Stimulated activated CD8-positive, alpha-beta memory T cell treated with anti-CD3 and anti-CD28 coated beads, Interleukin-7, amount 100 ng/mL, for 4 hours (primary cell): ENCODE measurements at places on chromosomes 12 and 14.

GRCh38 chr12:85266356-85266755 lies 13.7 kb upstream of the ALX1 start:
- no peak for DNase-seq

DNA sequence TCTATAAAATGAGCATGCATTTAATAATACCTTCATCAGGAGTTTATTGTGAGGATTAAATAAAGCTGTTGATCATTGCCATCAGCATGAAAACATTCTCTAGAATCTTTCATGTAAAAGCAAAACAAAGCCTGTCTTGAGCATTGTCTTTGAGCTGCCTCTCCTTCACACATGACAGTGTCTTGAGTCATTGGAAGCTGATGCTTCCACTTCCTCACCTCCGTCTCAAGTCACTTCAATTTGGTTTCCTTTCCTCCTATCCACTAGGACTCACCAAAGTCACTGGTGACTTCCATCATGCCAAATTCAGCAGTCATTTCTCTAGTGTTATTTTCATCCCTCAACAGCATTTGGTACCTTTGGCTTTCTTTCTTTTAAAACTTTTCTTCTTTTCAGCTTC lies 31.6 kb upstream of the MYBPC1 start:
- no peak for DNase-seq

- no peak for DNase-seq
These were observed 60.8 kb downstream of the TMCC3 start for GRCh38 chr12:94589591-94590001.

DNA sequence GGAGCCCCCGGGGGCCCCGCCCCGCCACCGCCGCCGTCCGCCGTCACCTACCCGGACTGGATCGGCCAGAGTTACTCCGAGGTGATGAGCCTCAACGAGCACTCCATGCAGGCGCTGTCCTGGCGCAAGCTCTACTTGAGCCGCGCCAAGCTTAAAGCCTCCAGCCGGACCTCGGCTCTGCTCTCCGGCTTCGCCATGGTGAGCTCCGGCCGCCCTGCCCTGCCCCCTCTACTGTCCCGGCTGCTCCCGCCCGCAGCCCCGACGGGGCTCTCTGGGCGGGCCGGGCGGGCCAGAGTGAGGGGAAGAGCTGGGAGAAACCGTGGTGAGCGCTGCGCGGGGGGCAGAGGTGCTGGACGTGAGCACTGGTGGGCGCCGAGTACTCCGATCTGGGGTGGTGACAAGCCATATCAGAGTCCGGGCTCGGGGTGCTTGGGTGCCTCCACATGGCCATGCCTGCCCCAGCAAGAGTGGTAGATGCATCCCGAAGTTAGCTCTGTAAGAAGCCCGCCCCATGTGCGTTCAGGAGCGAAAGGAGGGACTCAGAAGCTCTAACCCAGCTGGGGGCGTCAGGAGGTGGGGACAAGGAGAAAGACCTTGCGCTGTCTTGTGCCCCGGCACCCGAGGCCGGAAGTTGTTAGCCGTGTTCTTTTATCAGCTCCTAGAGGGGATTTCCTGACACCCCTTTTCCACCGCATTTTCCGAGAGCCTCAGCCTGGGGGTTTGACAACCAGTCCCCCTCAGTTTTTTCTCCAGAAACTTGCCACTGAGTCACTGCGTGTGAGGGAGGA lies 717 bp downstream of the ORAI1 start:
- DNase-seq: peak; percentile 92

DNA sequence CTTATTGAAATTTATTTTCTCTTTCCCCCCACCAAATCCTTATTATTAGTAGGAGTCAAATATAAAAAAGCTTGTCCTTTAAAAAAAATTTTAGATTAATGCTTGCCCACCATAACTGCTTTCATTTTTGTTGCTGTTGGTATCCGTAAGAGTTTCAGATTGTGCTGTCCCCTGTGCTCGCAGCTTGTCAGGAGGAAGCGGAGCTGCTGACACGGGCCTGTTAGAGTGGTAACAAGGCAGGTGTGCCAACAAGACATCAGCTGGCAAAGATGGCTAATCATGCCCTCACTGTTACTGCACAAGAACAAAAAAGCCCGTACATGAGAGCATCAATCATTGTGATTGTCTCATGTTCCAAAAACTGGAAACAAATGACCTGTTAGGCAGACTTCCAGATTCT lies 148.4 kb downstream of the ALG10B start:
- no peak for DNase-seq

DNA sequence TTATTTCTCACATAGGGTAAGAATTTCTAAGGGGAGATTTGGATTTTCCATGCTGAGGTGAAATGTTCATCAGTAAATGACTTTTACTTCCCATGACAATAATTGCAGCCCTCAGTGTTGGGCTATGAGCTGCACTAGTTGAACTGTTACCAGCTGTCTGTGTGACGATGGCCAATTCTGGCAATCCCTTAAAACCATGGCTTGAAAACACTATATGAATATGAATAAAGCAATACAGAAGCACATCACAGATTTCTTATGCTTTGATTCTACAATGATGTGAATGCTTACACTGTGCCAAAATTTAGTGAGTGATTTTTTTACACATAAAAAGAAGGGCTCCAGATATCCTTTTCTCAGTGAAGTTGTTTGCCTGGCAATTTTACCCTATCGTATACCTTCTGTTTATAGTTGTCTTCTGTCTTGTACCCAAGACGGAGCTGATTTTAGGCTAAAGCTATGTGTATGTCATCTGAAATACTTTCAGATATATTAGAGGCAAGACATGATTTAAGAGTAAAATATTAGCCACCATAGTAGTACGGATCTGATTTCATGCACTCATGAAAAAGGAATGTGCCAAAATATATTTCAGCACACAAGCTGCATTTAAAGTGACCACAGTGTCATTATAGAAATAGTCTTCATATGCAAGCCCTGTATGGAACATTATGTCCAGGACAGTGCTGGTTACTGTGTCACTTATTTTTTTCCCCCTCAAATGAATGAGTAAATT lies 52.0 kb downstream of the SLC38A4 start:
- no peak for DNase-seq

- DNase-seq: no peak
These were observed 168.0 kb downstream of the RAD51B start for GRCh38 chr14:67987606-67988005.

- no peak for DNase-seq
These were observed 420 bp upstream of the OTUB2 start for GRCh38 chr14:94025720-94026119.

GRCh38 chr14:88554457-88555286 lies at the start of gene PTPN21:
Gene PTPN21 (minus strand): TSS chr14:88555007. CDS start chr14:88550417, 4,590 bp downstream.
- DNase-seq: no peak

DNA sequence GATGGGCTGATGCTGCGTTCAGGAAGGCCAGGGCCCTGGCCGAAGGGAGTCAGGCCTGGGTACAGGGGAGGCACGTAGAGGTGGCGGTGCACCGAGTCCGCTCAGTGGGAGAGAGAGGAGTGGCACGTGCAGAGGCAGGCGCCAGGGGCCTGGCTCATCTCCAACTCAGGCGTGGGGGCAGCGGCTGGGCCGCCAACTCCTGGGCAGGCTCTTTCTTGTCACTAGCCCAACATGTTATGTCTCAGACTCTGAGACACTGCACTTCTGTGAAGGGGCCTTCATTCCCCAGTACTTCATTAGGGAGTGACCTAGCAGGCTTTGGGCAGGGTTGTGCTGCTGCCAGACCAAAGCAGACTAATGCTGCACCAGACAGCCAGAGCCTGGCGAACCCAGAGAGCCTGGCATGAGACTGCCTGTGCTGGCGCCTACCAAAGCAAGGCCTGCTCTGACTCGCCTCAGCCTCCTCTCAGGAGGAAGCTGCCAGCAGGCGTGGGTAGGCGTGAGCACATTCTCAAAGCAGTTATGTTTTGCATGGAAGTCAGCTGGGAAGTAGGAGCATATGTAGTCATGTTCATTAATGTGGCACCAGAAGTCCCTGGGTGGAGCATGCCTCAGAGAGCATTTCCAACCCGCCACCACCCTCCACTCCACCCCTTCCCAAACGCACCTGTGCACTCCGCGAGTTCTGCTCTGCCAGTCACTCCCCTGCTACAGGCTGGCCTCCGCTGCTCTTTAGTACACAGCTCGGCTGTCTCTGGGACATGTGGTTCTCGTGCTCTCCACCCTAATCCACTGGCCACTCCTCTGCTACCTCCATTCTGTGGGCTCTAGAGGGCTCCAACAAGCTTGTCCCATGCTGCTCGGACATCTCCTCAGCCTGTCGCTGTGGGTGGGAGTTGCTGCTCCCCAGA lies 9.7 kb downstream of the CKB start:
- DNase-seq: no peak

DNA sequence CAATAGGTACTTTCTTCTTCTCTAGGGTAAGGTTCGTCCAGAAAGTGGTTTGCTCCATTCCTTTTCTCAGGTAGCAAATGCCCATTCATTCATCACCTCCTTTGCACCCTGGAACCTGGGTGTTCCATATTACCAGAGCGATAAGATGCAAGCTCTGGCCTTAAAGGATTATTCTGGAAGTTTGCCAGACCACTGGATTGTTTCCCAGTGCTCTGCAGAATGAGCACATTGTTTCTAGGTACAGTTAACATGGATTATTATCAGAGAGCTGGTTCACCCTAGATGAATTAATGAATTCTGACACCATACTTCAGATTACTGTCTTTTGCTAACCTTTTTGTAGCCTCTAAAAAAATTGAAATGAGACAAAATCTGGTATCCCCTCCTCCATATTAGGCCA lies 170.9 kb upstream of the BMP4 start:
- DNase-seq: no peak

DNA sequence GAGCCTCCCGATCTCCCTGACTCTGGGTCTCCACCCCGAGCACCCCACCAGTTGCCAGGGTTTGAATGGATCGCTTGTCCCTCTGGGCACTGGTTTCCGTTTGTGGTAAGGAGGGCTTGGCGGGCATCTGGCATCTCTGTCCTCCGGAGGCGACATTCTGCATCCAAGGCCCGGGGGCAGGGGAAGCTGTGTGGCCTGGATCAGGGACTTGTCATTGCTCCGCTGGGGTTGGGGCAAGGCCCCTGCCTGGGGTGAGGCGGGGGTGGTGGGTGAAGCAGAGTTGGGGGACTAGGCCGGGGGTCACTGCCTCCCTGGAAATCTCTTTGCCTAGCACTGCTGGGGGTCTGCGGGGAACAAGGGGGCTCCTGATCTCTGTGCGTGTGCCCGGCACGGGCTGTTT lies 30.2 kb downstream of the KIF26A start:
- DNase-seq: no peak

GRCh38 chr12:80230068-80230467 lies 130.7 kb downstream of the OTOGL start:
- no peak for DNase-seq

GRCh38 chr14:52950410-52950897 lies 396 bp downstream of the FERMT2 start:
- DNase-seq: peak; percentile 7

GRCh38 chr12:4564818-4565217 lies 2.8 kb downstream of the DYRK4 start:
- no peak for DNase-seq

- no peak for DNase-seq
These were observed 45.7 kb upstream of the APPL2 start for GRCh38 chr12:105281694-105282049.

DNA sequence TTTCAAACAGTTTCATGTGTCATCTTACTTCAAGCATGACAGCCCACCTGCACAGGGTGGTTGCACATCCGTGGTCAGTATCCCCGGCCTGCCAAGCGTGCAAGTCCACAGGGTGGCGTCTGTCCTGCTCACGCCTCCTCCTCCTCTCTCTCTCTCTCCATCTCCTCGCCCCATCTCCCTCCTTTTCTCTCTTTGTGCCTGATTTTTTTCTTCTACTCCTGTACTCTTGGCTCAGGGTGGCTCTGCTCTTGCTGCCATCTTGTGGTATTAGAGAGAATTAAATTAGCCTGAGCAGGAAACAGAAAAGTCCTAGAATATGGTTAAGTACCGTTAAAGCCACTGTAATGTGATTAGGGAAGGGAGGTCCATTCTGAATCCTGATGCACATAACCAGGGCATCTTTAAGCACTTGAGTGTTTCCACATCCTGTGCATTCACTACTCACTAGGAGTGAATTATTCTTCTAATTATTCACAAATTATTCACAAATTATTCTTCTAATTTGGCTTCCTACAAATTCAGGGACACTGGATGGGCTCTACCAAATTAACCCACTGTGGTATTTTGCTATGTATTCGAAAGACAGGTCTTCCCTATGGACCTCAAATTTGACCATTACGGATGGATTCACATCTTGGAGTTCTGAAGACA lies 25.5 kb upstream of the DTX1 start:
- DNase-seq: no peak

DNA sequence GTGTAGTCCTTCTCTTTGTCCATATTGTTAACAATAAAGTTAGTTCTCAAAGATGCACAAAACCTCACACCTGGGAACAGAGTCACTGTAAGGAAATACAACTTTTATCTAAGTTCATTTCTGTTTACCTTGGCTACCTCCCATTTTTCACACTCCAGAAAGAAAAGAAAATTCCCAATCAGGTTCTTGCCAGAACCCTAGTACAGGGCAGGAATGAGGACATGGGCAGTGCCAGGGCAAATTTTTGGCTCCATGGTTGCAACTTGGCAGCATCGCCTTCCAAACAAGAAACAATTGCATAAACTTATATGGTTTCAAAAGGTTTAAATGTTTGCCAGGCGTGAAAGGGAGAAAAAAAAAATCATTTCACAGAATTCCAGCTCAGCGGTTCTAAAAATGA lies 296.3 kb upstream of the PRKD1 start:
- no peak for DNase-seq

DNA sequence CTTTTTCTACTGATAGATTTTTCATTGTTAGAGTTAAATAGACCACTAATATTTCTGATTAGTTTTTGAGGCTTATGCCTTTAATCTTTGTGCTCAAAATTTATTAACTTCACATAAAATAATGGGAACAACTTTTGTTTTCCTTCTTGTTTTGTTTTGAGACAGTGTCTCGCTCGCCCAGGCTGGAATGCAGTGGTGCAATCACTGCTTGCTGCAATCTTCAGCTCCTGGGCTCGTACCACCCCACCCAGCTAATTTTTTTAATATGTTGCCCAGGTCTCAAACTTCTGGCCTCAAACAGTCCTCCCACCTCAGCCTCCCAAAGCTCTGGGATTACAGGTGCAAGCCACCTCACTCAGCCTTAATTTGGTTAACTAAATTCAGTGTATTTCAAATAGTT lies 16.8 kb downstream of the SCFD1 start:
- DNase-seq: no peak

GRCh38 chr12:91274916-91275315 lies 92.3 kb upstream of the DCN start:
- DNase-seq: no peak

GRCh38 chr12:89796798-89797382 lies 88.3 kb upstream of the ATP2B1 start:
- DNase-seq: no peak

DNA sequence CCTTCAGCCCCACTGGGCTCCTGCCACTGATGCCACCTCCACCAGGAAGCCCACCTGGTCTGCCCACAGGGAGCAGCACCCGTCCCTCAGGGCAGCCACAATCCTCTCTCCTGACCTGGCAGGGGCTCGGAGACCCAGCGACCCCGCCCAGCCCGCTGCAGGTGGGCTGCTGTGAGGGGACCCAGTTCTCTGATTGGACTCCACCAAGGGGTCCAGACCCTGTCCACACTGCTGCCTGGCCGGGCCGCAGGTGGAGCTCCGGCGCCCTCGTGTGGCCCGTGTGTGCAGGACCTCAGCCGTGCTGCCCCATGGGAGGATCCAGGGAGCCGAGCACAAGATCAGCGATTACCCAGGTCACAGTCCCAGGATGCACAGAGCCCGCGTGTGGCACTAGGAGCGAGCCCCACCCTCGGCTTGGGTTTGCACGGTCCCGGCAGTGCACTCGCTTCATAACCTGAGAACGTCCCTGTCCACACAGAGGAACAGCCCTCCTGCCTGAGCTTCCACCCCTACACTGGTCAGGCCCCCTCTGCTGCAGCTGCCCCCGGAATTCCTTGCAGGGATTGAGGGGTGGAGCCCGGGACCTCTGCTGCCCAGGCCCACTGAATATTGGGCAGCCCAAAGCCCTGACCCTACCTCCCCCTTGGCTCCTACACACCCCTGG lies 35.4 kb upstream of the TMEM179 start:
- DNase-seq: no peak
